ENCODE measurements at places on chromosomes 7 and 10. TPM values are rescaled to one million over a fixed set of nuclear protein-coding genes. Genes with fewer than 3 reads are reported as not detected.

DNA sequence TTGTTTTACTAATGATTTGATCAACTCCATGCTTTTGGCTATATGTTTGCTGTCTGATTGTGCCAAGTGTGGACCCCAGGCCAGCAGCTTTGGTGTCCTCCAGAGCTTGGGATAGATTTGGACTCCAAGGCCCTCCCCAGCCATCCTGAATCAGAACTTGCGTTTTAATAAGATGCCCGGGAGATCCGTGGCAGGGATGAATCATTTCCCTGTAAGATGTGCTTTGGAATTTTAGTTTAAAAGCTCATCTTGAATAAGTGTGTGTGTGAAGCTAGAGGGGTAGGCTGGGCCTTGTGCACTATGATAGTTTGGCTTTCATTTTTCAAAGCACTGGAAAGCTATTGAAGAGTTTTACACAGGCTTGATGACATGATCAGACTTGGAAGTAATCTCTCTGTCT is 66.2 kb upstream of the SDK1 start:
- DNase-seq: no peak

The CCDC7 gene
- polyA plus RNA-seq: 1.2 TPM

The HSPB1 gene
- 2,722 TPM for polyA plus RNA-seq

GRCh38 chr7:105454095-105454747 is 65.5 kb upstream of the SRPK2 start:
- no peak for DNase-seq

GRCh38 chr10:109744020-109744419 is 179.3 kb downstream of the XPNPEP1 start:
- DNase-seq: peak; percentile 21

The CLCN1 gene
- 0.05 TPM for polyA plus RNA-seq

DNA sequence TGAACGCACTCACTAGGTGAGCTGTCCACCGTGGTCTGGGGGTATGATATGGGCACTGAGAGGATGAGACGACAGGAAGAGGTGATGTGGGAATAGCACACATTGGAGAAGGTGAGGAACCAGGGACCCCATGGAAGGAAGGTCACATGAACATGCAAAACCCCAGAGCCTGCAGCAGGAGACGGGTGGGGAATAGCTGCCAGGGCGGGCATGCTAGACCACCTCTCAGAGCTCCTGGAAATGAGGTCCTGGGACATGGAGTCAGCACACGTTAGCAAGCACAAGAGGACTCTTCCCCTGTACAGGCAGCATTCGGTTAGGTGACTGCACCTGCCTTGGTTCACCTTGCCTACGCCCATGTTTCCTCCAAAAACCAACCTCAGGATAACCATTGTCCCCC is 8.1 kb downstream of the FAM131B start:
- no peak for DNase-seq

Data from urinary bladder (tissue), 4 donors.